ENCODE measurements at places on chromosomes 16 and 17.

DNA sequence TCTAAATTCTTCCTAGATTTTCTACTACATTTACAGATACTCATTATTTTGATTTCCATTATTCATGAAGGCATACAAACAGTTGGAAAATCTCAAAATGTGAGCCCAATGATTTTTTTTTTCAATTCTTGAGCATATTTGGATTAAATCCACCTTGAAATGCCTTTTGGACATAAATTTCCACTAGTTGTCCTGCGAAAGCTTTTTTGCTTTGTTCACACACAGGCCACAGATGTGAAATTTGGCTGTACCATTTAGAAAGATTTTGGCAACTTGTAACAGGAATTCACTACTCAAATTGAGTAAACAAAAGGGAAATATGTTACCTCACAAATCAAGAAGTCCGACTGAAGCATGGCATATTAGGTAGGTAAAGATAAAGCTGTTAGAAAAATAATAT, 1631.0 kb downstream of the CDH8 start:
- no peak for DNase-seq

- no peak for DNase-seq
Measured at GRCh38 chr17:1211287-1211686, 31.5 kb upstream of the ABR start.

DNA sequence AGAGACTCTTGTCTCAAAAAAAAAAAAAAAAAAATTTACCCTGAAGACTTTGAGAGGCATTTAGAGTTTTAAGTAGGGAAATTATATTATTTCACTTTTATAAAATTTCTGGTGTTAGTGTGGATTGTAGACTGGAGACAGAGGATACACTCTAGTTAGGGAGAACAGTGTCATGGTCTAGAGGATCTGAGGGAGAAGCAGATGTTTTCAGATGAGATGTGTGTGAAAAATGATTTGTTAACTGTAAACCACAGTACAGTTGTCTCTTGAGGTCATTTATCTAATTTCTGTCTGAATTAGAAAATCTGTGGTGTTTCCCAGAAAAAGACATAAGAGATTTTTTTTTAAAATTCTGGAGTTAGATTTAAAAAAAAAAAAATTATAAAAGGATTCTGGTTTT, 54.8 kb downstream of the NUP88 start:
- no peak for DNase-seq

DNA sequence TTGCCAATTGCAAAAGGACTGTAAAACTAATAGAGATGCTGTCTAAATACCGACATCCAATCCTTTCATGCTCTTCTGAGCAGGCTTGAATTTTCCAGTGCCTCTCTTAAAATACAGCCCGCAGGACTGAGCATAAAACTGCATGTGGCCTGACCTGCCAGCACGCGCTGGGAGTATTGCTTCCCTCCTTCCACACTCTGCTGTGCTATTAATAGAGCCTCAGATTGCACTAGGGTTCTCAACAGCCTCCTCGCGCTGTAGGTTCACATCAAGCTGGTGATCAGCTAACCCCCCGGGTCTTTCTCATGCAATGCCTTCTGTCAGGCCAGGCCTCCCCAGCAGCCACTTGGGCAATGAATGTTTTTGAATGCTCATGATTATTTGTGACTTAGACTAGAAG, 14.2 kb upstream of the MSI2 start:
- DNase-seq: no peak

GRCh38 chr16:14458576-14458975, 171.5 kb downstream of the PARN start:
- no peak for DNase-seq

GRCh38 chr16:51287121-51287755, 136.2 kb upstream of the SALL1 start:
- no peak for DNase-seq

DNA sequence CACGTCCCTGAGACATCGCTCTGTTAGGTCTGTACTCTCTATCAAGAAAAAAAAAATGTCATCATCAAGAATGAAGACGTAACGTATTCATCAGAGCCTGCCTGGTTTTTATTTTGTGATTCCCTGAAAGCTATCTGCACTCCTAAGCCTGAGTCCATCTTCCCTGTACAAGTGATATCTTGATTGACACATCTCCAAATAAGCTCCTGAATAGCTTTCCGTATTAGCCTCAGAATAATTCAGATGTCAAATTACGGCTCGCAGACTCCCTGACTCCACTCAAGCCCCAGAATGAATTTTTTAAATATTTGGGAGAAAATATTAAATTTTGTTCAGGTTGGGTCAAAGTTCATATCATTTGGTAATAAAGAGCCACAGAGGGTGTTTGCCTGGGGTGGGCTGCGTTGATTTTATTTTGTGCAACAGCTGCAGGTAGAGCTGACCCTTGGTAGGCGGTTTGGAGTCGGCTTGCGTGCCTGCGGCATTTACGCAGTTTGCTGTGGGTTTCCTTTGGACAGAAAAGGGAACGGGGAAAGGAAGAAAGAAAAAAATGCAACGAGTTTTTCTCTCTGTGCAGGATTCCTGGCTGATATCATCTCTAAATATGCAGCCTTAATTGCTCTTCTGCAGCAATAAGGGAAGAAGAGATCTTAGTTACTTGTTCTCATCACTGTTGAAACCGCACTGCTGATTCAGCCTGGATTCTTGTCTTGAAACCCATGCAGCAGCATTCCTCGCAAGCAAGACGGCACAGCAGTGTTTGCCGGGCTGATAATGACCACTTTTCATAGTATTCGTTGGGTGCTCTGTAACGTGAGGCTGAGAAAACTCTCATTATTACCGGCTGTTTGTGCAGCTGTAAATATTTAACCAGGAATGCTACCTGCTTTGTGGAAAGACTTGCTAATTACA, 114.7 kb downstream of the IRX3 start:
- no peak for DNase-seq

DNA sequence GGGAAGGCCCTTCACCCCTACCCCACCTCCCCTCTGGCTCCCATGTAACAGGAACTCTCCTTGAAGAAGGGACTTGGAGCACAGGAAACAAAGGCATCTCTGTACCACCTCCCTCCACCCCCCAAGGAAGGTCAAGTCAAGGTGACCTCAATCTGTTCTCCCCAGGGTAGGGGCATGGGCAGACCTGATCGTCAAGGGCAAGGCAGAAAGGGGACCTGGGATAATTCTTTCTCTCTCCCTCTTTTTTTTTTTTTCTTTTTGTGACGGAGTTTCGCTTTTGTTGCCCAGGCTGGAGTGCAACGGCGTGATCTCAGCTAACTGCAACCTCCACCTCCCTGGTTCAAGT, 4.3 kb upstream of the STAT5A start:
- no peak for DNase-seq

DNA sequence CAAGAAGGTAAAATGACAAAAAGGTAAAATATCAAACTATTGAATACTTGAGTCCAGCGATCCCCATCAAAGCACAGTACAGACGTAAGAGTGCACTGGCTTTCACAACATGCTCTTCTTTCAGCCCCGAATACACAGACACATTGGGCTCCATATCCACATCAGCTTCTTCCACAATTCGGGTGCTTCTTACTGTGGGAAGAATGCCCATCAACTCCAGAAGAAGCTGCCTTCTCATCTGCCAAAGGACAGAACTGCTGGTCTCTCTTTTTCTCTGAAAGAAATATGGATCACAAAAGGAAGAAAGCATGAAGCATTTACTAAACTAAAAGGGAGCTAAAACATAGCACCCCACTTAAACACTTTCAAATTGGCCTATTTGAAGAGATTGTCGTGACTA, 20.4 kb downstream of the INTS2 start:
- no peak for DNase-seq

DNA sequence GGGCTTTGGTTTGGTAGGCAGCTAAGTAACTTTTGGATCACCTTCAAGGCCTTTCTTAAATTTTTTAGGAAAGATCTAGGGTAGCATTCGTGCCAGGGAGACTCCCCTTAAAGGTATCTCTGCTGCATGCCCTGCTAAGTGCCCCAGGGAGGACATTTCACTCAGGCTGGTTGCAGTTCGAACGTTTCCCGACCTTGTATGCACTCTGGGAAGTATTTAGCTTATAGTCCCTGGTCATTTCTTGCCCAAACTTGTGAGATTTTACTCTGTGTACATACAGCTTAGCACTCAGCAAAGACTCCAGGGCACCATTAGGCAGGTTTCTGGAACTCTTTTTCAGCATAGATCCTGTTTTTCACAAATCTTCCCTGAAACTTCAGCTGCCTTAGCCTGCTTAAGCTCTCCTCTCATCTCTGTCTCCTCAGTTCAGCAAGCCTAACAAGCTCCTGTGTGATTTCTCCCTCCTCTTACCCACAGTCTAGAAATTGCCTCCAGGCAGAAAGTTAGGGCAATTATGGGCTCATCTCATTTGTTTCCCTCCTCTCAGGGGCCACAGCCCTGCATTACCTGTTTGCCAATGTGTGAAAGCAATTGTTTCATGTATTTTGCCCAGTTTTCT, 84.6 kb downstream of the MRTFB start:
- DNase-seq: no peak

- no peak for DNase-seq
Measured at GRCh38 chr16:27347930-27348685, 34.3 kb downstream of the IL4R start.

DNA sequence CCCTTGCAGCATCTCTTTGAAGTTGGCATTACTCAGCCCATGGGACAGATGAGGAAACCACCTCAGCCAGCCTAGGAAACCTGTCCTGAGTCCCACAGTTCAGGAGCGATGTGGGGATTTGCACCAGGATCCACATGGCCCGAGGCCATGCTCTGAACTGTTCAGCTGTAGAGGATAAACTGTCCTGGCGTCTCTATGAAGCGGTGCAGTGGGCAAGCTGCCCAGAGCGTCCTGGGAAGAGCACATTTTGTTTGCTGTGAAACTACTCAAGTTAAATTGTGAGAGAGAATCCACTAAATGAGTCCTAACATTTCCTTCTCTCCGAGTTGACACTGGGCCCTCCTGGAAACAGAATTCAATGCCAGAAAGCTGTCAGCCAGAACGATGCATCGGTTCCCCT, 276.6 kb upstream of the TNRC6C start:
- DNase-seq: peak; percentile 36

DNA sequence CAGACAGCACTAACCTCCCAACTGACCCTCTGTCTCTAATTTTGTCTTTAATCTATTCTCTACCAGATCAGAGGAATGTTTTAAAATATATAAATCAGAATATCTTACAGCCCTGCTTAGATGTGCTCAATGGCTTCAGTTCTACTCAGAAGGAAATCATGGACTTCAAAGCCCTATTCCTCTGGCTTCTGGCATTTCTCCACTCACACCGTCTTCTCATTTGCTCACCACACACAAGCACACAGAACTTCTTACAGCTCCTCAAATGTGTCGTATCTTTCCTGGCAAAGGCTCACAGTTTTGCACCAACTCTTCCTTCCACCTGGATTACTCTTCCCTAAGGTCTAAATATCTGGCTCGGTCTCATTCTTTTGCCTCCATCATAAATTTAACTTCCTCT, 71.6 kb upstream of the NUDT7 start:
- DNase-seq: no peak

DNA sequence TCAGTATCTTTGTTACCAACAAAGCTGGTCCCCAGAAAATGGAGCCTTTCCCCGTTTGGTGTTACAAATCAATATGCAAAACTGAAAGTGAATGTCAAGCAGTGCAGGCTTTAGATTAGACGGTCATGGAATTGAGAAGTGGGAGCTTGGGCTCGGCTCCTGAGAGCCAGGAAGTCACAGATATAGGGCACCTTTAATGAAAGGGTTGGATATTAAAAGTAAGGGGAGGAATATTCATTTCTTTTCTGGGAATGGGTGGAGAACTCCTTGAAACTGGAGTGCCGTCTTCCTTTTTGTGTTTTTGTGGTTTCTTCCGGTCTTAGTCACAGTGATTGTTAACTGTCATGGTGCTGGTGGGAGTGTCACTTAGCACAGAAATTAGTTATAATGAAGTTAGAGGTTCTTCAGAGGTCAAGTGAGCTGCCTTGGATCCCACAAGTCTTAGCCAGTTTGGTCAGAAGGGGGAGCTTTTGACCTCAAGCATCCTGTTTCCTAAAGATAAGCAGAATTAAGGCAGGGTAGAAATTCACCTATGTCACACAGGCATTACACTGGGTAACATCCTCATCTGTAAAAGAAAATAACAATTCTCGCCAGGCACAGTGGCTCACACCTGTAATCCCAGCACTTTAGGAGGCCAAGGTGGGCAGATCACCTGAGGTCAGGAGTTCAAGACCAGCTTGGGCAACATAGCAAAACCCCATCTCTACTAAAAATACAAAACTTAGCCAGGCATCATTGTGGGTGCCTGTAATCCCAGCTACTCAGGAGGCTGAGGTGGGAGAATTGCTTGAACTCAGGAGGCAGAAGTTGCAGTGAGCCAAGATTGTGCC, 9.6 kb upstream of the EIF1 start:
- no peak for DNase-seq

DNA sequence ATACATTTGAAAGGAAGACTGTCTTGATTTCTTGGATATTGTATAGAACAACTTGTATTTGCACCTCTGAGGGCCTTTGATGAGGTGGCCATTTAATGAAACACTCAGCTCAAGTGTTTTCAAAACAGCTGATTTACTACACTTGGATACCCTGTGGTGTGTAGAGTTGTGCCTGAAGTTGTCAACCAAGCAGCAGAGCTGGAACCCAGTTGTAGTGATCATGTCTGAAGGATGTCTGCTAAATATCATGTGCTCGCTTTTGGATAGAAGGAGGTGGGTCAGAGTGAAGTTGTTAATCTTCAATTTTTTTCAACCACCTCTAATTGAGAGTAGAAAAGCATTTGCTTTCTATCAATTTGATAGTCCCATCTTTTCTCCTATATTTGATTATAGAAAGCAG, 175.9 kb upstream of the TBX2 start:
- no peak for DNase-seq

DNA sequence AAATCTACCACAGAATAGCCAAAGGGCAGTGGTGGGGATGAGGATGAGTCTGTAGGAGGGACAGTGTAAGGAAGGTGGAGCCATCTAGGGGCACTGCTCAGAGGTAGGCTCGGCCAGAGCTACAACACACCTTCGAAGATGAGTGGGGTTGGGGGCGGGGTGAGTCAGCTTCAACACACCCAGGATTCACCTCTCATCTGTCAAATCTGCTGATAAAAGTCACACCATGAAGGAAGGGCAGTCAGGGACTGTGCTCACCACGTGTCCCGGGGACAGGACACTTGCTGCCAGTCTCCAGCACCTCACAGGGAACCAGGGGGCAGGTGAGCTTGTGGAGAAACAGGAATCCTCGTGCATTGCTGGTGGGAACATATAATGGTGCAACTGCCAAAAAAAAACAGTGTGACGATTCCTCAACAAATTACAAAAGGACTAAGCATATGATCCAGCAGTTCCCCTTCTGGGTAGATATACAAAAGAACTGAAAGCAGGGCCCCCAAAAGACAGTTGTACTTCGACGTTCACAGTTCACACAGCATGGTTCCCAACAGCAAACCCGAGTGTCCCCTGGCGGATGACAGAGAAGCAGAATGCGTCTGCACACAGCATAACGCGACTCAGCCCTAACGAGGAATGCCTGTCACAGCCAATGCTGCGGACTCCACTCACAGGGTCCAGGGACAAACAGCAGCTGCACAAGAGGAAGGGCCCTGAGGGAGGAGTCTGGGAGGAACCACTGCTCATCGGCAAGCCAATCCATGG, 133.1 kb downstream of the ANKRD11 start:
- DNase-seq: no peak

DNA sequence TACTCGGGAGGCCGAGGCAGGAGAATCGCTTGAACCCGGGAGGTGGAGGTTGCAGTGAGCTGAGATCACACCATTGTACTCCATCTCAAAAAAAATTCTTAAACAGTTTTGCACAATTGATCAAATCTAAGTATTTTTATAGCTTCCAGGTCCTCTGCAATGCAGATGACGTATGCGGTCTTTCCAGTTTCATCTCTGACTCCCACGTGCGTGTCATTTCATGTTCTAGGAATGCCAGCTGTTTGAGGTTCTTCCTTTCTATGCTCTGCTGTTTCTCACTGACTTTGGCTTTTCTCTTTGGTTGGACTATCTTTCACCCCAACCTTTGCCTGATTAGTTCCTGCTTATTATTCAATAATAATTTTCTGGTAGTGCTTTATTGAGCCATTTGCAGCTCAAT, 16.2 kb downstream of the CHP2 start:
- DNase-seq: peak; percentile 66
